ENCODE measurements at places on chromosomes 13 and 19.

DNA sequence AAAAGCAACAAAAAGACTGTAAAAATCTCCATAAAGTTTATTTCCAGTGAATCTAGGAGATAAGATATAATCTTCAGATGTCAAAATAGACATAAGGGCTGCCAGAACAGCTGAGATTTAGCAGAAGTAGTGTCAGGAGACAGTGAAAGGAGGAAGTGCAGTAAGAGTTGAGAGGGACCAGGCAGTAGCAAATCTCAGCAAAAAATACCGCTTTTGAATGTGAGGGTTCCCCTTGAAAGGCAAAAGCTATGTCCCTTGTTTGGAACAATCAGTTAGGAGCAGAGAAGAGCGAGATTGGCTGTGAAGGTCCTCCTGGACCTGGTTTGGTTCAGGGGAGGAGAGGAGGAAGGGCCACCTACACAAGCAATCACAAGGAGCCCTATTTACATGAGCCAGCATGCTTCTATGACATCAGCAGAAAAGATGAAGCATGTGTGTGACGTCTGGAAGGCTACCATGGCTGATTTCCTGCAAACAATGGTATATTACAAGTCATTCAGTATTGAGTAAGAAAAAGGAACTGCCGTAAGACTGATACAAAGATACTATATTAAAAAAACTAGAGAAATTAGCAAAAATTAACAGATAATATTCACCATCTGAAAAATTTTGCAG, 98.9 kb upstream of the SIAH3 start:
- no peak for DNase-seq

GRCh38 chr13:88051746-88052482, 380.7 kb downstream of the SLITRK5 start:
- no peak for DNase-seq

- DNase-seq: no peak
Measured at GRCh38 chr13:21232599-21232998, 56.1 kb downstream of the MRPL57 start.

DNA sequence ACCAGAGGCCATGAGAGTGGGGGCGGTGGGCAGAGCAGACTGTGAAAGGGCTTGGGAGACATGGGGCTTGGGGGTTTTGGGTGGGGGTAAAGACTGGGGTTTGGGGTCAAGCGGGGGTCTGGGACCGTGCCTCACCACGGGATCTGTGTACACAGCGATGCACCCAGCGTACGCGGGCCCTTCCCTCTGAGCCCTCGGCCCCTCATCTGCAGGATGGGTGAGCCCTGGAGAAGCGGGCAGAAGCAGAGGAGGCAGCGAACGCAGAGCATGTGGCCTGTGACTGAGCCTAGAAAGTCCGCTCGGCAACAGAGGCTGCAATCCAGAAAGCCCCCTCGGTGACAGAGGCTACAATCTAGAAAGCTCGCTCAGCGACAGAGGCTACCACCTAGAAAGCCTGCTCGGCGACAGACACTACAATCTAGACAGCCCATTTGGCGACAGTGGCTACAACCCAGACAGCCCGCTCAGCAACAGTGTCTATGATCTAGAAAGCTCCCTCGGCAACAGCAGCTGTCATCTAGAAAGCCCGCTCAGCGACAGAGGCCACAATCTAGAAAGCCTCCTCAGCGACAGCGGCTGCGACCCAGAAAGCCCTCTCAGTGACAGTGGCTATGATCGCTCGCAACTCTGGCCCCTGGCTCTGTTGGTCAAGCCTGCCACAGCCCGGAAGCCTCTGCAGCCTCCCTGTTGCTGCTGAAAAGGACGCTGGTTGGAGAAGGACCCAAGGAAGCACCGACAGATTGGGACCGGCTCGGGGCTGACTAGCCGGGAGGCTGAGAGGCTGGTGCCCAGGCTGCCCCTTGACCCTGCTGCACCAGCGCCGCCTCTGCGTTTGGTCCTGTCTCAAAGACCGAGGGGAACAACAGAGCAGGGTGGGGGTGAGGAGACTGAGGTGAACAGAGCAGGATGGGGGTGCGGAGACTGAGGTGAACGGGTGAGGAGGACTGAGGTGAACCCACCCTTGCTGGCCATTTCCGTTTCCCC, 68.6 kb downstream of the SPACA7 start:
- DNase-seq: no peak

GRCh38 chr19:48340995-48341394, 15.6 kb downstream of the EMP3 start:
- peak; percentile 72 for DNase-seq

- DNase-seq: peak; percentile 24
Measured at GRCh38 chr19:12484371-12485051, at the start of gene ZNF709. Gene ZNF709 (minus strand): TSS chr19:12484816. CDS start chr19:12484657, 159 bp downstream.

GRCh38 chr13:113027095-113027494, 58.1 kb downstream of the MCF2L start:
- no peak for DNase-seq

DNA sequence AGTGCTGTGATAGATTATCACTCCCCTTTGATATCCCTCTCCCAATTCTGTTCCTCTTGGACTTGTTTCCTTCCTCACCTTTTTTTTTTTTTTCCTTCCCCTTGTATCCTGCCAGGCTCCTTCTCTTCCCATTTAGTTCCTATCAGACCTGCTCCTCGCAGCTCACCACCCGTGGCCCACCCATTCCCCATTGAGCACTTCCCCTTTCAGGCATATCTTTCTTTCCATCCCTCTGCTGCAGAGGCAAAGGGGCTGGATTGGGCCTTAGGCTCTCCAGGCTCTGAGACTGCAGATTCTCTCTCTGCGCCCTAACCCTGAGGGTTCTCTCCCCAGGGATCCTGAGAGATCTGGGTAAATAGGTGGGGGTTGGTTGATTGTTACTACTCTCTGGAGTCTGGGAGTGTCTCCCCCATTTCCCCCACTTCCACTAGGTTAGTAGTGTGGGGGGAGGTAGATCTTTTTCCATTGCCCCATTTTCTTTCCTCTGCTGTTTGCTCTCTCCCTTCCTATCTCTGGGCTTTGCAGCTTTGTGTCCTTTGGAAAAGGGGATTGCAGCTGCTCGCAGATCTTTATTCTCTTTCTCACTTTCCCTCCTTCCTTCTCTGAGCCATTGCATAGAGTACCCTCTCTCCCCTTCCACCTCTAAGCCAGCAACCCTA, 2.3 kb downstream of the ARHGAP35 start:
- DNase-seq: no peak

DNA sequence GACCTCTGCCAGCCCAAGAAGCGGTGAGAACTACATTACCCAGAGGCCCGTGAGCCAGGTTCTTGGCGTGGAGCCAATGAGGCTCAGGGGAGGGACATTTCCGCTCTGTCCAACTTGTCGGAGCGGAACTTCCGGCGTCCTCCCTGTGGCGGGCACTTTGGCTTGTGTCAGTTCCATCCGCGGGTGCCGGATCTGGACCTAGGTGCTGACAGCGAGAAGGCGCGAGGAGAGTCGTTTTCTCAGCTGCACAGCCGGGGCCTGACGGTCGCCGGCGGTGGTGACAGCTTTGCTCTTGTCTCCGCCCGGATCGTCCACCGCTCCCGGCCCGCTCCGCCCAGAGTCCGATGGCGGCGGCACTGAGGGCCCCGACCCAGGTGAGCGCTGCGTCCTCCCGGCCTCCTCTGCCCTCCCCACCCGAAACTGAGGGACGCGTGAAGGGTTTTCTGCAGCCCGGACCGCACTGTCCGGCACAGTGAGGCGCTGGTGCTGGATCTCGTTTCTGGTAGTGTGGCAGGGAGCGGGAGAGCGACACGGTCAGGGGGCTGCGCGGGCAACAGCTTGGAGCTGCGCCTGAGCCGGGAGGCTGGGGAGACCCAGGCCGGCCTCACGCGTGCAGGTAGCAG, at the start of gene ZNF530:
TSS of gene ZNF530 (plus strand) at position 125 of the 623 bp plus-strand sequence. CDS start 4,461 bp downstream, outside the sequence.
- peak; percentile 44 for DNase-seq

DNA sequence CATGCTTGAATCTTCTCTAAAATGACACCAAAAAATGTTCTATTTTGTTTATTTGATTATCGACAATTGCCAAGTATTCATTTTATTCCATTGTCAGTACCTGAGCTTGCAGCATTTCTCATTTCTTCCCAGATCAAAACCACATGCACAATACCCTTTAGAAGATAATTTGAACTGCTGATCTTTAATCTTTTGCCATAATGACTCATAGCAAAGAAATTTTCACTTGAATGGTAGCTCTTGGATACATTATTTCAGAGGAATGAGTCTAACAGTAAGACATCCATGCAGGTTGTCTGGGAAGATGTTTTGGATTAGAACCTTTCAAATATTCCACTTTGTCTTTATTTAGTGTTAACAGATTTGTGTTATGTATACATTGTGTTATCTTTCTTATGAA, 42.0 kb upstream of the RXFP2 start:
- DNase-seq: no peak

- DNase-seq: no peak
Measured at GRCh38 chr13:43663474-43664090, 123.2 kb downstream of the ENOX1 start.

DNA sequence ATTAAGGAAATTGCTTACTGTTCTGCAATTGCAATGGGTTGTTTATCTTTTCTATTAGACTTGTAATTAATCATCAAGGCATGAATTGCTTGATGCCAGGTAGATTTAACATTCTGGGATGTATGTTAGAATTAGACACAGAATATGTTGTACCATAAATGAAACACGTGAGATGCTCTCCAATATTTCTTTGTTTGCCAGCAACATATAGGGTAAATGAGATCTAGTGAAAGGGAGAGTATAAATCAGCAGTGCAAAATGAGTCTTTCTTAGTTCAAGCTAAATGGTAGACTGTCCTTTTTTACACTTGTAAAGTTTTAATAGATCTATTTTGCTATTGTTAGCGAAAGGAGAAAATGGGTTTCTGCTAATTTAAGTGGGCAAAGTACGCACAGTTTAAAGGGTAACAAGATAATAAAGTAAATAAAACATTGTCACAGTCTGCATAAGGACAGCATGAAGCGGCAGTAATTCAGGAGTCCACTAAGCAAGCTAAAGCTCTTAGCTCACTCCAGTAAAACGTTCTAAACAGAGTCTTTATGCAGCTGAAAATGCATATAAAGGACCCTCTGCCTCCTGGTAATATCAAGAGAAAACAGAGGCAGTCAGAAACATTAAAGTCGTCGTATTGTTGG, 1137.1 kb downstream of the OLFM4 start:
- peak; percentile 18 for DNase-seq

DNA sequence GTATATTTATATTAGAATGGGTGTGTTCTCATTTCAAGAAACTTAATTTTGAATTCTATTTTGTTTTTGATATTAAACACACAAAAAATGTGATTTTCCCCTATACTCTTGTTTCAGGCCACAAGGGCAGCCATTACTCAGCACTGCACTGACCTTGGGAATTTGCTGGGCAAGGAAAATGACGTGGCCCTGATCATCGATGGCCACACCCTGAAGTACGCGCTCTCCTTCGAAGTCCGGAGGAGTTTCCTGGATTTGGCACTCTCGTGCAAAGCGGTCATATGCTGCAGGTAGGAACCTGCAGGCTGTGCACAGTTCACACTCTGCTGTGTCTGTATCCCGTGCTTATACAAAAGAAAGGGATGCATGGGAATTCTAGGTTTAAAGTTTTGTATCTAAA, 327.3 kb downstream of the ATP8A2 start:
- DNase-seq: no peak

DNA sequence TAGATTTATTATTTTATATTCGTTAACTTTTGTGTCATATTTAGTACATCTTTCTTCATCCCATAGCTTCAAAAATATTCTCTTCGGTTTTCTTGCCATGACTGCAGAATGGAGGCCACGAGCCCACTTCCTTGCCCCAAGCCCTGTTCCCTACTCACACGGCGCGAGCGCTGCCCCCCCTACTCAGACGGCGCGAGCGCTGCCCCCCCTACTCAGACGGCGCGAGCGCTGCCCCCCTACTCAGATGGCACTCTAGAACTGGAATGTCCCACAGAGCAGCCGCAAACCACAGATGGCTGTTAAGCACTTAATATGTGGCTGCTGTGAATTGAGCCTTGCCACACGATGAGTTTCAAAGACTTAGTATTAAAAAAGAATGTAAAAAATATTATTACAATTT, 102.2 kb upstream of the PEG3 start:
- no peak for DNase-seq

- DNase-seq: no peak
Measured at GRCh38 chr19:31962561-31962996, 382.8 kb upstream of the ZNF507 start.

GRCh38 chr19:48321622-48322591, 3.4 kb upstream of the EMP3 start:
- peak; percentile 89 for DNase-seq

- DNase-seq: no peak
Measured at GRCh38 chr19:15701757-15702533, 25.9 kb upstream of the OR10H2 start.

GRCh38 chr13:106182404-106182803, 353.1 kb downstream of the EFNB2 start:
- DNase-seq: no peak

DNA sequence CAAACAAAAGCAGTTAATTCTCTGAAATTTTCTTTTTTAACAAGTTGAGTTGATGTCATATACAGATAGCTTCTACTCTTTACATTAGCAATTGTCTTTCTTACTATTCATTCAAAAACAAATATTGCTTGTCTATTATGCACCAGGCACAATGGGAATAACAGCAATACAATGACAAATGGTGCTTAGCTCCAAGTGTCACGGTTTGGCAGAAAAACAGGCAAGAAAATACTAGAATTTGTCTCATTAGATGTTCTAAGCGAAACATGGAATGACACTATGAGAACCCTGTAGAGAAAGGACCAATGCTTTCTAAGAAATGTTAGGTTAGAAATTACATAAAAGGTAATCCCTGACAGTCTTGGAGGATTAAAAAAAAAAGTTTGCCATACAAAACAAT, 187.6 kb downstream of the PCDH9 start:
- no peak for DNase-seq

GRCh38 chr19:10555610-10555973, 10.2 kb downstream of the KRI1 start:
- no peak for DNase-seq

DNA sequence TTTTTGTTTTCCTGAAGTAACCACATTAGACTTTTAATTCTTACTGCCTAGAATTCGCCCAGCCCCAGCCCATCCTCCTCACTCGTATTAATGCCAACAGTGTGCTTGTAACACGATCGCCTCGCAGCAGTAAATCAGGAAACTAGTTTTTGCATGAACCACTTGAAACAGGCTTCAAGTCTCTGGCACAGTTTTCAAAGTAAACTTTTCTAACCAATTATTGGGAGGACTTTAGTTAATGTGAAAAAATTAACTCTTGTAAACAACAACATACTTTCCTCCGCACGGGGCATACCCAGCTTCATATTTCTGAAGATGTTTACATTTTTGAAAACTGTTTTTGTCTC, 39.2 kb downstream of the TNFRSF19 start:
- no peak for DNase-seq

- no peak for DNase-seq
Measured at GRCh38 chr13:100304229-100304628, 215.3 kb downstream of the PCCA start.

GRCh38 chr19:36420961-36421748, 2.7 kb upstream of the ZFP82 start:
- DNase-seq: no peak

GRCh38 chr13:113176280-113176679, 17.8 kb downstream of the PROZ start:
- DNase-seq: no peak

GRCh38 chr13:94535775-94536174, 56.3 kb upstream of the DCT start:
- no peak for DNase-seq

- DNase-seq: no peak
Measured at GRCh38 chr13:48585456-48585840, 52.6 kb upstream of the RCBTB2 start.
